ENCODE measurements at places on chromosomes 12 and 14.

DNA sequence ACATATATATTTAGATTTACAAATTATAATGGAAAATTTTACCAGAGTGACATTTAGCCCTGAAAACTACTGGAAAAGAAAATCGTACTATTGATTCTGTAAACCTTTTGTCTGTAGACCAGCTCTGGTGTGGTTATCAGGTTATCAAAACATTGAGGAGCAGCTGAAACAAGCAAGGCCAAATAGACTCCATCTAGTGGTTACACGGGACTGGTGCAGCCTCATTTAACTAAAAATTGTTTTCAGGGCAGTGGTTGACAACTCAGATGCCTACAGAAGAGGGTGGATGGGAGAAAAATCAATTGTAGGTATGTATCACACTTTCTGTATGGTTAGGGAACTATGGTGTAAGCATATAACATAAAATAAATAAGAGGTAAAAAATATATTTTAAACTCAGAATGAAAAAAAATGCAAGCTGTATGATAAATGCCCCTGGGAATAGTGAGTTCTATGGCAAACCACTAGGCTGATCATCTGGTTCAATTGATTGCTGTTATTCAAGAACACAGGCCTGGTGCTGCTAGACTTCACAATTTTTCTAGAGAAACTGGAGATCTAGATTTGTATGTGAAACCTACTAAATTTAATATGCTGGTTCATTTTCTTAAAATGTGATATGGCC is 51.2 kb downstream of the ACSS3 start:
- peak; percentile 28 for DNase-seq

DNA sequence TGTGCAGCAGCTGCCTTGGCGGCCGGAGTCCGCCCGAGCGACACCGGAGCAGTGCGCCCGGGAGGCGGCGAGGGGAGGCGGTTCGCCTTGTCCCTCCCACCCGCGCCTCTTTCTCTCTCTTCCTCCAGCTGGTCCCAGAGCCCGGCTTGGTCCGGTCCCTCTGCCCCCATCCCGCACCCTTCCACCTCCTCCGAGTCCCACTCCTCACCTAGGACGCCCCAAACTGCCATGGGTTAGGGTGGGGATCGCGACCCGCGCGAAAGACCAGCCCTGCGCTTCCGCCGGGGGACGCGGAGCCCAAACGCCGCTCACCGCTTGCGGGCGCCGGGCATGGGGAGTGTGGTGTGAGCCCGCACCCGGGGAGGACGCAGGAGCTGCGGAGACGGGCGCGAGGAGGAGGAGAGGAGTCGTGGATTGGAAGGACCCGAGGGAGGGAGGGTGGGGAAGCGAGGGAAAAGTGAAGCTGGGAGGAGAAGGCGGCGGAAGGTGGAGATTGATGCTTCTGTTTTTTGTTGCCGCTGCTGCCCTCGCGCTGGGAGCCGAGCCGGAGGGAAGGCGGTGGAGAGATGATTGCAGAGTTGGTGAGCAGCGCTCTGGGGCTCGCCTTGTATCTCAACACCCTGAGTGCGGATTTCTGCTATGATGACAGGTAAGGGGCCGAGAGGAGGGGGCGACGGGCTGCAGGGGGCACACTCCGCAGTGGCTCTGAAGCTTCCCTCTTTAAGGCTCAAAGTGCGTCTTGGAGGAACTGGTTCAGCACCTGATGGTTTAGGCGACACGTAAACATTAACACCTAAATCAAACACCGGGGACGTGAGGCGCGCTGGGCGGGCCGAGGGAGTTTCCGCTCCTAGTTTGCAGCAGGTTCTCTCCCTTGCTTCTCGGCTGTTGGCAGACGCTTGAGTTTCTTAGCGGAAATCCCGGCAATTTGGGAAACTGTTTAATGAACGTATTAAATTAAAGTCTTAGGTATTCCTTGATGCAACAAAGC is 610 bp downstream of the TMTC2 start:
- DNase-seq: peak; percentile 87

- DNase-seq: no peak
Observed at GRCh38 chr12:131867471-131867870, 27.0 kb upstream of the ULK1 start.

DNA sequence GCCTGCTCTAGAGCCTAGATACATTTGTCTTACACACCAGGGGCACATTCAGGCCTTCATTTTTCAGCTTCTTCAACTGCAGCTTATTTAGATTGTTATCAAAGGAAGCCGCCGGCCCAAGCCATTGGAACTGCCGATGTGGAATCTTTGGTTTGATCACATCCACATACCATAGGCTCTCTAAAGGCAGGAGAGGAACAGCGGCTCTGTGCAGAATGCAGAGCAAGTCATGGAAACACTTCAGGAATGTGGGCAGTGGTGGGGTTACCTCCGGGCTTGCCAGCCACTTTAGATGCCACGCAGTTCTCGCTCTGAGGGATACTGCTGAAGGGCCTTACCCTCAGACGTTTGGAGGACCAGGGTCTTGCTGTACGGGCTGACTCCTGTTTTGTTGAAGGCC is 53.4 kb upstream of the PYGL start:
- no peak for DNase-seq

DNA sequence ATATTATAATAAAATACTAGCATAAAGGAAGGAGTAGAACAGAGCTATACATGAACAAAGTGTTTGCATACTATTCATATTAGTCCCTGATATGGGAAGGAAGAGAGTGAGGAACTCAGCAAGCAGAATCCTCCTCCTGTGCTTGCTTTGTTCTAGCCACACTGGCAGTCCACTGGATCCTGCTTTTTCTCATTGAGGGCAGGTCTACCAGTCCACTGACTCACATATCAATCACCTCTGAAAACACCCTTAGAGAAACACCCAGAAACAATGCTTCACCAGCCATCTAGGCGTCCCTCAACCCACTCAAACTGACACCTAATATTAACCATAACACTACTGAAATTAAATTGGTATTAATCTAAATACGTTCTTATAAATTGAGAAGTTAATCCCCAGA is 1861.7 kb upstream of the SEL1L start:
- DNase-seq: no peak

GRCh38 chr14:24310646-24311604 is at the start of gene LTB4R:
LTB4R (plus strand) TSS chr14:24311502; CDS start chr14:24315652, 4,150 bp downstream.
- DNase-seq: peak; percentile 66

- DNase-seq: no peak
Observed at GRCh38 chr12:101670007-101670671, 27.3 kb upstream of the CHPT1 start.

DNA sequence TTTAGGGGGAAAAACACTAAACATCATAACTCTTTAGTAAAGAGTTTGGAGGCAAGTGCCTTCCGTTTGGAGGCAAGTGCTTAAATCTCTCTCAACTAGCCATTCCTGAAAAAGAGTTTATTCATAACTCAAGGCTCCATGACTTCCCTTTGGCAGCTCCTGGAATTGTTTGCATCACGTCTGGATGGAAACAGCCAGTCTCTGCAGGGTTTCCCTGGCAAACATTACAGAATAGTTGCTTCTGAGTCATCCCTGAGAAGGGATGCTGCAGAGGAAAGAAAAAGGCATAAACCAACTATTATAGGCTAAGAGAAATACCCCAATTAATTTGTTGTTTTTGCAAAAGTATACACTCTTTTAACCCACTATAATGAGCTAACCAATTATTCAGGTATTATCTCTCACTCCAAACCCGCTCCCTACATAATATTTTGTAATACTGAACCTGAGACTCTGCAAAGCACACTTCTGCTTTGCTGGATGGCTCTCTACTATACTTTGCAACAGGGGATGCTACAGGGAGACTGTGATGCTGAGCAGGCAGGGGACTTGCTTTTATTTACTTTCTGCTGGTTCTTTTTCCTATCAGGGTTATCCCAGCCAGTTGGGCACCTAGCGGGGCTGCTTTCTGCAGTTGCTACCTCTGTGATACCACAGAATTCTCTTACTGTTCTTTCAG is 497.7 kb downstream of the FUT8 start:
- no peak for DNase-seq

DNA sequence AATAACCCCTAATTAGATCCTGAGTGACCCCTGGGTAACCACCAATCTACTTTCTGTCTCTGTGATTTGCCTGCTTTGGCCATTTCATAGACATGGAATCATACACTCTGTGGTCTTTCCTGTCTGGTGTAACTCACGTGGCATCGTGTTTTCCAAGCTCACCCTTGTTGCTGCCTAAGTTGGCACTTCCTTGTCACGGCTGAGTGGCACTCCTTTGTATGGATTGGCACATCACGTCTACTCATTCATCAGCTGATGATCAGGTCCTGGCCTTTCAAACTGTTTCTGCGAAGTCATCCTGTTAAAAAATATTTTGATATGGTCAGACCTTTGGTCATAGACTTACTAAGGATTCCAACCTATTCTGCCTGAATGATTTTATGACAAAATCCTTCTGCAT is 87.7 kb downstream of the GLT1D1 start:
- DNase-seq: no peak

GRCh38 chr12:2783936-2784600 is 10.7 kb upstream of the FKBP4 start:
- peak; percentile 51 for DNase-seq

GRCh38 chr12:69062621-69063237 is 129.8 kb upstream of the CPM start:
- DNase-seq: no peak

- DNase-seq: no peak
Observed at GRCh38 chr14:103156651-103157378, 33.6 kb downstream of the TNFAIP2 start.

GRCh38 chr12:108884116-108885012 is 4.5 kb downstream of the DAO start:
- DNase-seq: no peak

- peak; percentile 54 for DNase-seq
Observed at GRCh38 chr12:57632958-57633840, at the start of gene B4GALNT1. B4GALNT1 (minus strand) TSS chr12:57633201; CDS start chr12:57632132, 1,069 bp downstream.

GRCh38 chr14:102371361-102371760 is 8.6 kb downstream of the TECPR2 start:
- no peak for DNase-seq

- DNase-seq: no peak
Observed at GRCh38 chr12:65996146-65996545, 134.4 kb downstream of the LLPH start.

DNA sequence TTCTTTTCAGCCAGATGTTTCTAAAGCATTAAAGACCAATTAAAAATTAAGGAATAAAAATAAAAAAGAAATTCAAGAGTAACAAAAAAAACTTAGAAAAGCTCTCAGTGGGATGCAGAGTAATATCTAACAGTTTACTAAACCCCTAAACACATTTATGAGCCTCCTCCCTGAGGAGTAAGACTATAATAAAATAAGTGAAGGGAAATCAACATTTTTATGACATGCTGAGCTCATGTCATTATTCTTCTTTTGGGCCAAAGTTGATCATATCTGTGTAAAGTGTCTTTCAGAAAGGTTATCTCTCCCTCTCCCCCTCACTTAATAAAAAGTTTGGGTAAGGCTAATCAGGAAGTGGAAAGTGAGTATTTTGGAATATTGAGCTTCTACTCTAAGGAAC is 122.1 kb downstream of the MYRFL start:
- no peak for DNase-seq

GRCh38 chr12:21566907-21567394 is 37.7 kb downstream of the GYS2 start:
- no peak for DNase-seq

DNA sequence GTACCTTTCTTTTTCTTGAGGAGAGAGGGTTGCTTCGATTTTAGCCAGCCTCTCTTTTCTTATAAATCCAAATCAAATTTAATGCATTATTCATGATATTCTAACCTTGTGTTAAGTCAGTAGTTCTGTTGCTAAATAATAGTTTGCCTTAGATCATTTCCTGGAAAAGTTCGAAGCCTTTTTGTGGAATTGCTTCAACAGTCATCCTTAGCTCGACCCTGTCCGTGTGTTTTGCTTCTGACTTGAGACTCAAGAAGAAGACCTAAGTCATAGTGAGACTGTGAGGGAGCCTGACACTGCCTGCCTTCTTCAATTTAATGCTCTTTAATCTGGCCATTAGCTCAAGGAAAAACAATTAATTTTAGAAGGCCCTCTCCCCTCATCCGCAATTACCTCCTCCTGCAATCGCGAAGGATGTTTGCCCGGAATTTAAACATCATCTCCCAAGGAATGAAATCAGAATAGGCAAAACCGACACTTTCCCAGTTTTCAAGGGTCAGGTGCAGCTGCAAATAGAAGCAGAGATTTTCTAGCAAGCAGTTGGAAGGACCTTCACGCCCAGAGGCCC is 453 bp upstream of the SLC4A8 start:
- no peak for DNase-seq

DNA sequence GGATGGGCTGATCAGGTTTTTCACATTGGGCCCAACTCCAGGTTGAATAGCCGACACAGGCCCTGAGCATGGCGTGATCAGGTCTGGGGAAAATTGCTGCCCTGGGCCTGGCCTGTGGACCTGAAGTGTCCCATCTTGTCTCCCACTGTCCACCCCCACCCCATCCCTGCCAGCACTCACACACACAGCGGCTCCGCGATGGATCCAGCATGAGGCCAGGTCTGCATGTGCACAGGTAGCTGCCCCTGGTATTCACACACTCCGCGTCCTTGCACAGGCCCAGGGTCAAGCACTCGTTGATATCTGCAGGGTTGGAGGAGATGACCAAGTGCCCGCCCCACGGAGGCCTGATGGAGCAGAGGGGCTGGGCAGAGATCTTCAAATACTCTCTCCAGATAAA is 38.7 kb downstream of the ISCA2 start:
- DNase-seq: no peak

GRCh38 chr12:51886021-51886710 is 1.7 kb upstream of the ANKRD33 start:
- DNase-seq: no peak

- peak; percentile 32 for DNase-seq
Observed at GRCh38 chr14:103943673-103944072, 1.3 kb upstream of the RD3L start.

GRCh38 chr12:120332523-120332922 is 4.9 kb upstream of the PLA2G1B start:
- DNase-seq: no peak

- no peak for DNase-seq
Observed at GRCh38 chr14:96938946-96939345, 141.8 kb downstream of the VRK1 start.

DNA sequence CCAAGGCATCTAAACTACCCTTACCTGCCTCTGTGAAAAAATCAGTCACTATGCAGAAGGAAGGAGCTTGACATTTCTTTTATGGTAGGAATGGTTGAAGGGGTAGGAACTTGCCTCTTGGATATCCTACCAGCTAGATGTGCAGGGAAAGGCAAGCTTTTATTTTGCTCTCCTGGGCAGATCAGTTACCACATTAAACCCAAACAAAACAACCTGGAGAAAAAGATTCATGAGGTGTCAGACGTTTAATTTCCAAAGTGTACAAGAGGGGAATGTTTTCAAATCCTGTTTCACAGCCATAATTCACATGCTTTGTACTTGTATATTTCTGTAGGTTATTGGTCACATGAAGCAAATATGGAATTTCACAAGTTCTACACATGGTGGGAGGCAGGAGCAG is 67.0 kb upstream of the IFNG-AS1 start:
- DNase-seq: no peak

DNA sequence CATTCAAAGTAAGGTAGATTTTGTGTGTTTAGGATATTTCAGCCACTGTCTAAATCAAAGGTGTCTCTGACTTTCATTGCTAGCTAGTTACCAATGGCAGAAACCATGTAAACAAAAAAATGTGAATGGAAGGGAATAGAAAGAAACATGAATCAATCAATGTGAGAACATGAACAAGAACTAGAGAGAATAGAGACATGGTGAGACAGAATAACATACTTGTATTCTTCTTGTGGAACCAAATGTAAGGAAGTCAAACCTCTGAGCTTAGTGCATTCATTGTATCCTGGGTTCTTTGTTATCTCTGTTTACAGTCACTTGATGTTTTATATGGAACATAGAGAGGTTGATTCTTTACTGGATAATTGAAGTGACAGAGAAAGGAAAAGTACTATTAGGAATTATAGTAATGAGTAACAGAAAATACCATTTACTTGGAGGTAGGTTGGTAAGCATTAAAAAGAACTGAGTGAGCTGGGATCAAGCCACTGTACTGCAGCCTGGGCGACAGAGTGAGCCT is 2.6 kb upstream of the WNK1 start:
- no peak for DNase-seq

All from NCI-H187 (cell line).